ENCODE measurements at places on chromosomes 6 and 20.

DNA sequence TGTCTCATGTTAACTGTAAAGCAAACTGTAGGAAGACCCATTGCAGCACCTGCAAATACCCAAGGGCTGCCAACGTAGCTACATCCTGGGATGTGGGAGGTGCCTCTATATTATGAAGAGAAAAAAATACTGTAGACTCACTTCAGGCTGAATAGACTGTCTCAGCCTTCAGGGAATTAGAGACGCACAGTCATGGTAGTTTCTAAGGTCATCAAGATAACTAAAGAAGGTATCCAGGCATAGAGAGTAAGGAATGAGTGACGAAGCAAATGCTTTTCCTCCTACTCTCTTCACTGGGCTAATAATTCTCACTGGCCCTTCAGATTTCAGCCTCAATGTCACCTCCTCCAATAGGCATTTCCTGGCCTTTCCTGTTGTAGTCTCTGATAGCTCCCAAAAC, 121.6 kb upstream of the ECI2 start:
- DNase-seq = no peak

DNA sequence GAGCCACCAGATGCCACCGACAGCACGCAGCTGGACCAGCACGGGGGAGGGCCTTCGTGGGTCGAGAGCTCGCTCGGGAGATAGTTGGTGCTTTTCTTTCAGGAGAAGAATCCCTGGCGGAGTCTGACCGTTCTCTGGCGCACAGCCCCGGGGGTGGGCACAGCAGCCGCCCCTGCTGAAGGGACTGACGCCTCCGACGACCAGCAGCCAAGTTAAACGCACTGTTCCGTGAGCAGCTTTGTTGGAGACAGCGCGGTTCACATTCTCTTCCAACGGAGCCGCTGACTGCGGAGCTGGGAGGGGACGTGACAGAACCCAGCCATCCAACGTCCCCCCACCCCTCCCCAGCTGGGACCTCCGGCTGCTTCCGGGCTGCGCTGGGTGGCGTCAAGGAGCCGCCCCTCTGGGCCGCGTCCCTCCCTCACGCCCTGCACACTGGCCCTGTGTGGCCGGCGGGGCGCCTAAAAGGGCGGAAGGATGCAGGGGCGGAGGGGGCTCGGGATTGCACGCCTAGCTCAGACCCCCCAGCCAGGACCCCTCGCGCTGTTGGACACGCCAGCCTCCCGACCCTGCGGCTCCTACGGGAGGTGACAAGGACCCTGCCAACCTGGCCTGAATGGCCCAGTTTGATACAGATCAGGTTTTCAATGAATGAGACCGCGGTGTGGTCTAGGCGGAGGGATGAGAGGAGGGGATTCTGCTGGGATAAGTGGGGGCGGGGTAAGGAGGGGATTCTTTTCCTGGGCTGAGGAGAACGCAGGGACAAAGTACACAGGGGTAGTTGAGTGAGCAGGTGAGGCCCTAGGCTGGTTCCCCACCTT, 36.4 kb upstream of the KHDC1 start:
- no peak for DNase-seq

DNA sequence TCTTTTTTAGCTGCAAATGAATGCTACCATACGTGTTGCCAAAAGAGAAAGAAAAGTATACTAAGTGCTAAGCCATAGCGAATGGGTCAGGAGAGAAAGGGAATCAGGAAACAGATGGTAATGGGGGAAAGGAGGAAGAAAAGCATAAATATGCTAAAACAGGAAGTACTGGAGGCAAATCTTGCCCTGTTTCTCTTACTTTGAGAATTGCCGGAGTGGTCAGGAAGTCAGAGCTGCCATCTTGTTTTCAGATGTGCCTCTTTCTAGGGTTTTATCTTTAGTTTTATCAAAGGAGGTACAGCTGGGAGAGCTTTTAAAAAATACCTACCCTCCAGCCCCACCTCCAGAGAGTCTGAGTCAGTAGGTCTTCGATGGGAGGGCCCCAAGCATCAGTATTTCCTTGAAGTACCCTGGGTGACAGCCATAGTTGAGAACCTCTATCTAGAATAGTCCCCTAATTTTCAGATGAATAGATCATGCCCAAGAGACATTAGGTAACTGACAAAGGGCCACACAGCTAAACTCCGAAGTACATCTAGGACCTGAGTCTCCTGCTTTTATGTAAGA, 193.3 kb downstream of the CLIC5 start:
- no peak for DNase-seq

GRCh38 chr20:18412221-18412901, 54.5 kb downstream of the DZANK1 start:
- no peak for DNase-seq

DNA sequence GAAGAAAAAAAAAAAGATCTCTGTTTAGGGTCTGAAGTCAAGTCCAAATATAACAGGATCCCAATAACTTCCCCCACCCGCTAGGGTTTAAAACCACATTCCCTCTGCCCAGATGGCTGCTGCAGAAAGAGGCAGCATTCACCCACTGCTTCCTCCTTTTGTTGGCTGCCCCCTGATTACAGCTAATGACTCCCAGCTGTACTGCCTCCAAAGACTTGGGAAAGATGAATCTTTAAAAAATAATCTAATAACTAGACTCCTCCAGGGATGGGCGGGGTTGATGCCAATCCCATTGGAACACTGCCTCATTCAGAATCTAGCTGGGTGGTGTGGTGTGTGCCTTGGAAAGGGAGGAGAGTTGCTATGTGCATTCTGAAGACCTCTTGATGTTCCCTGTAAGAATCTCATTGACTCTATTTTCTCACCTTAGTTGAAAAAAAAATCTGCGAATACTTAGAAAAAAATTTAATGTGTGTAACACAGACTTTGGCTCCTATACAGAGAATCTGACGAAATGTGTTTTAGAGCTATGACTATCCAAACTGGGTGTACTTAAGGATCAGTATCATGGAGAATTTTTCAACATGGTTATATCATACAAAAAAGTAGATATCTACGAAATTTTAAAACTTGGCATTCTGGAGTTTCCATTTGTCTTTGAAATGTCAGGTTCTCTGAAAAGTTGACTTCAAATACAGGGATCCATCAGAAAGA, 174.0 kb downstream of the RNF144B start:
- DNase-seq = no peak

- no peak for DNase-seq
Observed at GRCh38 chr20:54716174-54716747, 240.9 kb downstream of the DOK5 start.

DNA sequence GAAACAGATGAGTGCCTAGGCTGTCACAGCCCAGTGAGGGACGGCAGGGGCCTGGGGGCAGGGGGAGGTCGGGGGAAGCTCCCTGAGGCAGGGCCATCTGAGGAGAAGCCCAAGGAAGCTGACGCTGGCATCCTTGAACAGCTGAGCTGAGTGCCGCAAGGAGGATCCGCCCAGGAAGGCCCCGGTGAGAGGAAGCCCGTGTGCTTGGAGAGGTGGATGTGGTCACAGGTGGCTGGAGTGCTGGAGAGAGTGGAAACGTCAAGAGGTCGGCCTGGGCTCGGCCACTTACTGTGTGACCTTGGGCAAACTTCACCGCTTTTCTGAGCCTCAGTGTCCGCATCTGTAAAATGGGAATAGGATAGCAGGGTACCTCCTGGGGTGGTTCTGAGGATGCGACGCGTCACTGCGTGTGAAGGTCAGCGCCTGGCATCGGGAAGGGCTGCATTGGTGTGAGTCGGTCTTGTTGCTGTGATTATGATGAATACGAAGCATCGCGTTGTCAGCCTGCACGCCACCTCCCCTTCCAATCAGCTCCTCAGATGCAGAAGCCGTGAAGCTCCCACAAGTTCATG, 116.1 kb upstream of the PTPN1 start:
- no peak for DNase-seq

- no peak for DNase-seq
Observed at GRCh38 chr6:146433881-146434731, 109.5 kb upstream of the RAB32 start.

- DNase-seq = no peak
Observed at GRCh38 chr20:12925863-12926793, 82.6 kb upstream of the SPTLC3 start.

GRCh38 chr6:102766963-102767362, 1373.5 kb downstream of the GRIK2 start:
- DNase-seq = no peak

DNA sequence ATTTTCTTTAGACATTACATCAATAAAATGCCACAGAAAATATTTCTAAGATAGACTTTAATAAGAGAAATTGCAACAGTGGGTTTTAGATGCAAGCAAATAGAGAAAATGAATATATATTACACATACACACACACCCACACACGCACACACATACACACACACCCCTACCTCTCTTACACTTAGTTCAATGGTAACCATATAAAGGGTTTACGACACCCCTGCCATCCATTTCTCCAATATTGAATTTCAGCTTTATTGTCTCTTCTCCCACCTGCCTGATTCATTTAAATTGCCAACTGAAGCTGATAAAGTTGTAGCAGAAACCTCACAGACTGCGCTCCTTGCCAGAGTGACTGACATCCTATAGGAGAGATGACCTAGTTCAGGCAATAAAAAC, 154.6 kb downstream of the ADAT2 start:
- DNase-seq = no peak

GRCh38 chr6:37130704-37131103, 39.2 kb upstream of the PIM1 start:
- no peak for DNase-seq

DNA sequence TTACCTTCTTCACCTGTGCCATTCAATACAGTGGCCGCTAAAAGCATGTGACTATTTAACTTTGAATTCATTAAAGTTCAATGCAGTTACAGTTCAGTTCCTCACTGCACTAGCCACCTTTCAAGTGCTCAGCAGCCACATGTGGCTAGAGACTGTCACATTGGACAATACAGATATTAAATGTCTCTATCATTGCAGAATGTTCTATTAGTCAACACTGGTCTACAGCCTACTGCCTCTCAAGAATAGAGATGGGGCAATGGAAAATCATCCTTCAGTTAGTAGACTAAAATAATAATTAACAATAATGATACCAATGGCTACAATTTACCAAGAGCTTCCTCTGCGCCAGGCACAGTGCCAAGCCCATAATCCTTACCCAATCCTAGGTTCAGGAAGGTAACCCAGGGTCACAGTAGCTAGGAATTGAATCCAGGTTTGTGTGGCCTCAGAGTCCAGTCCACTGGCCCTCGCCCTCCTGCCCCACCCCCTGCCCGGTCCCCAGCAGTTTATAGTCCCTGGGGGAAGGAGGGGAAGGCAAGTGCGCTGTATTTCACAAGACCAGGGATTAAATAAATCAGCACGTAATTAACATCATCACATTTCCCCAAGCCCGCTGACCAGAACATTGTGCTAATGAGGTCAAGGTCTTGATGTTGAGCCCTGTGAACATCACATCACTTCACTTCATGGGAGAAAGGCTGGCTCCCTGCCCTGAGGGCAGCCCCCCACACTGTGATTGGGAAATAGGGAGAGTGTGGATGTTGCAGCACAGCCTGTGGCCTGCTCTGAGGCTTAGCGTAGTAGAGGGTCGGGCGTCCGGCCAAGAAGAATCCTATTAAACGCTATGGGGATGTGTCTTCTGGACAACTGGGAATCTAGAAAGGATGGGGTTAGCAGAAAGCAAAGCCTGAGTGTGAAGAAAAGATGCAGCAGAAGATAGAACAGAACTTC, 147.2 kb downstream of the VEGFA start:
- no peak for DNase-seq

DNA sequence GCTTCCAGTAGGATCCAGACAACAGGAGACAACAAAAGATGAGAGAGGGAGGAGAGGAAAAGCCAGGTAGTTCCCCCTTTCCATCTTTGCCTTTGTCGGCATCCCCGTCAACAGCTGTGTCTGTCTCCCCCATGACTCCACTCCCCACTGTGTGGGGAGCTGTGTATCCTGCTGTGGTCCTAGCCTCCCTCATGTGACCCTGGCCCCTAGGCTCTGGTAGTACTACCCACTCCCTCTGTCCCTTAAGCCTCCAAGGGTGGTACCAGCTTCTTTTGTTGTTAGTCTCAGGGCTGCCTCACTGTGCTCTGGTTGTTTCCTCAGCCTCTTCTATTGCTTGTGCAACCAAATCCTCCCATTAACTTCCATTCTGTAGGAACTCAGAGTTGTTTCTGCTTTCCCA, 28.7 kb downstream of the ANKEF1 start:
- no peak for DNase-seq

GRCh38 chr6:25447570-25447929, 168.4 kb downstream of the CARMIL1 start:
- no peak for DNase-seq

GRCh38 chr6:68052234-68052633, 582.8 kb upstream of the ADGRB3 start:
- no peak for DNase-seq

DNA sequence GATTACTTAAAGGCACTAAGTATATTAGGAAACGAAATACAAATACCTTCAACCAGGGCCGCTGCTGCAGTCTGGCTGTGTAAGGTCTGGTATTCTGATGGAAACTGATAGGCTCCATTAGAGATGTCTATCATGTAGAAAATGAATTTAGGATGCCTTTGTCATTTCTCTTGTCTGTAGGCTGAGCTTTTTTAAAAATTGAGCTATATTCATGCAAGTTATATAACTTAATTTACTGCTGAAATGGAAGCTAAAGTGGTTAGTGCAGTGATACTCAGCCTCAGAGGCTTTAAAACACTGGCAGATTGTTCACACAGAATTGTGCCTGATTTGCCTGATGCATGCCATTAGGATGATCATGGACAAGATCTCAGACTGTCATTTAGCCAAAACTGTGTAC, 286.2 kb upstream of the QKI start:
- DNase-seq = no peak

DNA sequence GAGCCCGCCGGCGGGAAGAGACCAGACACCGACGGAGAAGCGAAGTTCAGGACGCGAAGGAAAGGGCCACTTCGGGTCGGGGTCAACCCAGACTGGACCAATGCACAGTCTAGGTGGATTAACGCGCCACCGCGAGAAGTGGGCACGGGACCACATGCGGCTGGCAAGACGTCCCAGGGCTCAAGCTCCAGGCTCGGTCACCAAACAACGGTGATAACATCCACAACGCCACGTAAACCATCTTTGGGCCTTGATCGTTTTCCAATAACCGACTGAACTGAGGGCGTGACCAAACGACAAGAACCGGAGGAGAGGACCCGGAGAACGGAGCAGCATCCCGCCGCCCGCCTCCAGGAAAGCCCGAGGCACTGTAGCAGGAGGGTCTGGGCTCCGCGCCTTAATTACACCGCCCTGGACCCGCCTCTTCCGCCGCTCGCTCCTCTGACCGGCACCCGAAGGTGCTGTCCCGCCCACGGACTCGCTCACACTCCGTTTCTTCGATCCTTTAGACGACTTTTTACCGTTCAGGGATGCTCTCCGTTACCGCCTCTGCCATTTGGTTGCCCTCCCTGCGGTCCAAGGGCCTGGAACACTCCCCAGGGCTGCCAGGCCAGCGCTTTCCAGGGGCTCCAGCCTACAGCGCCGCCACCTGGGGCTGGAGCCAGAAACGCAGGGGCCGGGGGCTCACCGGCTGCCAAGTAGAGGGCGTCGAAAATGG, 44.1 kb downstream of the DPPA5 start:
- no peak for DNase-seq

All from GM12864 (cell line).